ENCODE measurements at places on chromosomes 1 and 21.
A peak's percentile ranks its signal among the peaks of the same experiment; 100 is the strongest.

DNA sequence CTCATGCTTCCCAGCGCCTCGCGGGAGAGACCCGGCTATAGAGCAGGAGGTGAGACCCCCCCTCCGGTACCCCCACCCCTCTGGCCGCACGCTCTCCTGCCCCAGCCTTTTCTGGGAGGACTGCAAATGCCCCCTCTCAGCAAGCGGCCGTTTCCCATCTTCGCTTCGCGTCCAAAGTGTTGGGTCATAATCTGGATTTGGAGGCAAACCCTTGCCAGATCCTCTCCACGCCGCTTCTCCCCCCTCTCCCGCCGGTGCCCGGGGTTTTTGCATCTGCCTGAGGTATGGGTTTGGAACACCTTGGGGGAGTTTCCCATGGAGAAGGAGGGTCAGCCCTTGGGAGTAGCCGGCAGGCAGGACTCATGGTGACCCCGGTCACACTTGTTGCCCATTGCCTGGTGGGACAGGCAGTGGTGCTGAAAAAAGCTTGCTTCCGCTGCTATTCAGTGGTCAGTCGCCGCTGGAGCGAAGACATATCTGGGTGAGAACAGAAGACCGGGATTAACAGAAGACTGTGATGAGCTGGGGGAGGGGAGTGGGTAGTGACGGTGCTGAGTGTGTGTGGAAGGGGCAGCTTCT is 935 bp downstream of the KCNK2 start:
- DNase-seq, result no peak

DNA sequence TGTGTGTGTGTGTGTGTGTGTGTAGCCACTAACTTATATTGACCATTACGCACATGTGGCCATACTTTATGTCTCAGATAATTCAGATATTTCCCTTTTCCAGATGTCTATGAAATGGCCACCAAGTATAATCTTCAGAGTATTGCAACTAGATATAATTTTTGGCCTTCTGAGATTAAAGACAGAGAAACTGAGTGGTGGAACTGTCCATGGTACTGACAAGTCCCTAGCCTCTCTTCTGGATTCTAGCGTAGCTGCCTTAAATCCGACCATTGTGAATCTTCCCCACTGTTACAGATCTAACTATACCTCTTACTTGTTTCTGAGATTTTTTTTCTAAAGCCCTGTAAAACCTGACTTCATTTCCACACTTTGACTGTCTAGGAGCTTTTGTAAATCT is 100.0 kb upstream of the SERTAD4 start:
- DNase-seq, result peak; percentile 3

DNA sequence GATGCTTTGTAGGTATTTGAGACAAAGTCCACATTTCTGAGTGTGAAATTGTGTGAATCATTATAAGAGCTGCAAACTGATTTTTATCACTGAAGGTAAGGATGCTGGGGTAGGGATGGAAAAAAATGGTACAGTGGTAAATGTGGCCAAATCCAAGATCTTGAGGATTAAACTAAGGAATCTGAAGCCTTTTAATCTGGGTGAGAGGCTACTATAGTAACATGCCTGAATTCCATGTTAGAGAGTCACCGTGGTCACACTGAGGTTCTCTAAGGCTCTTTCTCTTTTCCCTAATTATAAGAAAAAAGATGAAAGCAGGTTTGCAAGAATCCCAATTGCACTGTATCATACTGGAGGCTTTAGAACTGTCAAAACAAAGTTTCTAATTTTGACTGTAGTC is 17.6 kb downstream of the PTGER3 start:
- DNase-seq, result no peak

DNA sequence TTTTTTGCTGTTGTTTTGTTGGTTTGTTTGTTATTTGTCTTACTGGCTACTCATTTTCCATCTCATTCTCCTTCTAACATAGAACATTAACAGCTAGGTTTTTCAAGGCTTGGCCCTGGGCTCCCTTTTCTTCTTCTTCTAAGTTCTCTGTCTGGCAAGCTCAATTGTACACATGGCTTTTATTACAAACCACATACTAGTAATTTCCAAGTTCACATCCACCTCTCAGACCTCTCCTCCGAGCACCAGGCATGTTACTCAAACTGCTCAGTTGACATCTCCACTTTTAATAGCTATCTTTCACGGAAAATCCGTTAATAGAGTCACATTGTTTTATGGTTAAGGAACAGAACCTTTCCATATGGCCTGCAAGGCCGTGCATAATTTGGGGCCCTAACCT is 736.9 kb upstream of the ADAMTS5 start:
- DNase-seq, result no peak

- DNase-seq, result no peak
Observed at GRCh38 chr1:35047188-35047858, 15.6 kb upstream of the ZMYM6 start.

Data from OCI-LY7 (cell line).